ENCODE measurements at places on chromosomes 7 and 10.

GRCh38 chr10:24756283-24756682 lies 32.6 kb upstream of the ARHGAP21 start:
- DNase-seq, result no peak

GRCh38 chr7:106419455-106420182 lies 134.8 kb upstream of the NAMPT start:
- no peak for DNase-seq

- no peak for DNase-seq
Measured at GRCh38 chr10:116099023-116099420, 174.0 kb downstream of the GFRA1 start.

DNA sequence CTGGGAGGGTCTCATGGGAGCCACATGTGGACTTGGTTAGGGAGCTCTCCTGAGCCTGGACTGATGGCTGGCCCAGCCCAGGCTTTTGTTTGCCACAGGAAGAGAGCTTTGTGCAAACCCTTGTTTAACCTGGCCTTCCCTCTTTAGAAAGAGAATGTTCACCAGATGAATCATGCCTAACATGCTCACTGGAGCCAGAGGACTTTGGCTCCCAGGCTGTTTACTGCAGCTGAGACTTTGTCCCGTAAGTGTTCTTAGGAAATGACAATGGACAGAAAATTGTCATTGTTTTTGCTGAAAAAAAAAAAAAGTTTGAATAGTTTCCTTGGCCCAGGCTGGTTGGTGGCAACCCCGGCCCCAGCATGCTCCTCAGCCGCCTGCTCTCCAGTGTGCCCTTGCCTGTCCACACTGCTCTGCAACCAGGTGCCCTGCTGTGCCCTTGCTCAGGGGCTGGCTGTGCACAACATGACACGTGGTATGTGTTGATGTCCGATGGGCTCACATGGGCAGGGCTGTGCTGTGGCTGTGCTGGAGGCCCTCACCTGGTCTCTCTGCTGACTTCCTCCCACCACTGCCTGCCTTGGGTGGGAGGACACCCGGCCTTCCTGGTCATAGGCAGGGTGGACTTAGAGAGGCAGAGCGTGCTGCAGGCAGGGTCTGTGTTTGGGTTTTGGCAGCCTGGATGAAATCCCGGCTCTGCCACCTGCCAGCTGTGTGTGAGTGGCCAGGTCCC lies 215.3 kb upstream of the ZNF32 start:
- peak; percentile 91 for DNase-seq

- DNase-seq, result no peak
Measured at GRCh38 chr10:24916365-24916764, 36.0 kb downstream of the PRTFDC1 start.

GRCh38 chr10:101961591-101962498 lies 94.1 kb downstream of the ARMH3 start:
- no peak for DNase-seq

GRCh38 chr7:134153493-134154136 lies 26.5 kb downstream of the LRGUK start:
- no peak for DNase-seq

DNA sequence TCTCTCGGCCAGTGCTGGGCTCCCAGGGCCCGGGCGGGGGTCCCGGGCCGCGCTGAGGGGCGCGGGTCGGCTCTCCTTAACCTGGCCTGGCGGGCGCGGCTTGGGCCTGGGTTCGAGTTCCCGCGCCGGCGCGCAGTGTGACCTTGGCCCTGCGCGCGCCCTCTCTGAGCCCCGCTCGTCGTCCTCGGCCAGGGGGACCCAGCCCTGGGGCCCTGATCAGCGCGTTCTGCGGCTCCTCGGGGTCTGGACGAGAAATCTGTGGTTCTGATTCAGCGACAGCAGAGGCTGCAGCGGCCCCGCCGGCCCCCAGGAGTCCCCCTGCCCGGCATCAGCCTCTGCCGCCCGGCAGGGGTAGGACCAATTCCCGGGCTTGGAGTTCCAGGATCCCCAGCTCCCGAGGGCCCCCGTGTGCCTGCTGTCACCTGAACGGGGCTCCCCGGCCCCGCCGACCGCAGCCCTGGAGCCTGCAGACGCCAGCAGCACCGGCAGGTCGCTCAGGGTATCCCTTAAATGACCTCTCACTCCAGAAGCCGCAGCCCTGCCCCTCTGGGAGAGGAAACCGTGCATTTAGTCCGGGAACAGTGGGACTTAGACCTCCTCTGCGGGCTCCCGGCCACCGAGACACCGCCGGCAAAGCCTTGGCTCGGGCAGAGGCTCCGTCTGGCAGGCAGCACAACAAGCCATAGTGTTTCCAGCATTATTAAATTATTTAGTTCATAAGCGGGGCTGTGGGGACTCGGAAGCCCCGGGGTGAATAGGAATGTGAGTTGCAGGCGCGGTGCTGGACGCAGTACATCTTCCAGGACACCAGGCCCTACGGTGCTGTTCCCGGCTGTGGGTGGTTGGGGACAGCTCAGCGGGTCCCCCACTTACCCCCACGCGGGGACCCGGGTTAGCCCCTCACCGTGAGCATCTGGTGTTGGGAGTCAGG lies 572 bp downstream of the CHST12 start:
- DNase-seq, result peak; percentile 59

DNA sequence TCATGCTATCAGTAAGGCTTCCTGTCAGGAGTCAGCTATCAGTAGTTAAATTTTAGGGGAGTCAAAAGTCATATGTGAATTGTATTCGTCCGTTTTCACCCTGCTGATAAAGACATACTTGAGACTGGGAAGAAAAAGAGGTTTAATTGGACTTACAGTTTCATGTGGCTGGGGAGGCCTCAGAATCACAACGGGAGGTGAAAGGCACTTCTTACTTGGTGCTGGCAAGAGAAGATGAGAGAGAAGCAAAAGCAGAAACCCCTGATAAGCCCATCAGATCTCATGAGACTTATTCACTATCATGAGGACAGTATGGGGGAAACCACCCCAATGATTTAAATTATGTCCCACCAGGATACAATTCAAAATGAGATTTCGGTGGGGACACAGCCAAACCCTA lies 47.1 kb downstream of the KLF6 start:
- no peak for DNase-seq

- no peak for DNase-seq
Measured at GRCh38 chr7:145582742-145583303, 533.8 kb upstream of the CNTNAP2 start.

DNA sequence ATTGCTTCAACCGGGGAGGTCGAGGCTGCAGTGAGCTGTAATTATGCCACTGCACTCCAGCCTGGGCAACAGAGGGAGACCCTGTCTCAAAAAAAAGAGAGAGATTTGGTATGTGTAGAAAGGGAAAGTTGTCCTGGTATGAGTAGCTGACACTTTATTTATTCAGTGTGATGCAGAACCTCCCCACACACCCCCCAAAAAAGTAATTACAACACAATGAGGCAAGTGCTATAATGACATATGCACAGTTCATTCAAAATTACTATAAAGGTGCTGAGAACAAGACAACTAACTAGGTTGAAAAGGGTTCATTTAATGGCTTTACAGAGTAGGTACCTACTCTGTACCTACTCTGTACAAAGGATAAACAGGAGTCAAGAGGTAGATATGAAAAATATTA lies 80.2 kb downstream of the PDSS1 start:
- DNase-seq, result no peak

DNA sequence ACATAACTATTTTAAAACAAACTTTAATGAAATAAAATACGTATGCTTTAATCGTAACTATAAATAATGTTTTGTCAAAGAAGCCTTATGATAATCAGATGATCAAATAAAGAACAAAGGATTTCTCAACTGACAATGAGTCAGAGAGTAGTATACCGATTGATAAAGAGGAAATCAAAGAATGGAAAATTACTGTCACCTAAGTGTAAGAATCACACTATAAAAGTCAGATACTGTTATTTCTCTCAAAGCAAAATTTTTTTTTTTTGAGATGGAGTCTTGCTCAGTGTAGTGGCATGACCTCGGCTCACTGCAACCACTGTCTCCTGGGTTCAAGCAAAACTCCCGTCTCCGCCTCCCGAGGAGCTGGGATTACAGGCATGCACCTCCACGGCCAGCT lies 18.8 kb downstream of the DNAJC2 start:
- DNase-seq, result no peak

GRCh38 chr10:72291019-72291532 lies 17.4 kb downstream of the DDIT4 start:
- DNase-seq, result no peak

GRCh38 chr10:117418121-117418520 lies 42.9 kb upstream of the PDZD8 start:
- DNase-seq, result no peak

- no peak for DNase-seq
Measured at GRCh38 chr10:76974017-76974691, 663.5 kb downstream of the KCNMA1 start.

GRCh38 chr10:133318494-133319127 lies 9.9 kb downstream of the ZNF511 start:
- DNase-seq, result peak; percentile 67

- no peak for DNase-seq
Measured at GRCh38 chr7:106273009-106273668, 11.6 kb downstream of the NAMPT start.

GRCh38 chr7:25308906-25309705 lies 80.8 kb upstream of the NPVF start:
- no peak for DNase-seq

- DNase-seq, result peak; percentile 18
Measured at GRCh38 chr10:125213541-125214282, 53.3 kb upstream of the CTBP2 start.

DNA sequence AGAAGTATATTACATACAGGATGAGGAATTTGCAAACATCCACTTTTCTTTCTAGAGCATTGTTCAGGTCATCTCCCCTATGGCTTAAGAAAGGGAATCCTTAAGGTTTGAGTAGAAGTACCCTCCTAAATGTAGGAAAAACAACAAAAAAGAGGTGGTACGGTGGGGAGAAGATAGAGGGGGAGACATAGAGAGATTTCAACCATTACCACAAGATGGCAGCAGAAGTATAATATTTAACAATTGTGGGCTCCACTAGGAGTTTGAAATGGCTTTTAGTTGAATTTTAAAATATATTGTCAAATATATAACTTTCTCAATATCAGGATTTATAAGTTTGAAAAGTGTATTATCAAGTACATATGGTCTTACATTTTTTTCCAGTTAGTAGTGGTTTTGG lies 72.7 kb upstream of the PRKG1 start:
- no peak for DNase-seq

GRCh38 chr7:5661942-5662341 lies 119.5 kb downstream of the RNF216 start:
- no peak for DNase-seq

GRCh38 chr10:78549140-78549935 lies 515.7 kb downstream of the RPS24 start:
- DNase-seq, result no peak

DNA sequence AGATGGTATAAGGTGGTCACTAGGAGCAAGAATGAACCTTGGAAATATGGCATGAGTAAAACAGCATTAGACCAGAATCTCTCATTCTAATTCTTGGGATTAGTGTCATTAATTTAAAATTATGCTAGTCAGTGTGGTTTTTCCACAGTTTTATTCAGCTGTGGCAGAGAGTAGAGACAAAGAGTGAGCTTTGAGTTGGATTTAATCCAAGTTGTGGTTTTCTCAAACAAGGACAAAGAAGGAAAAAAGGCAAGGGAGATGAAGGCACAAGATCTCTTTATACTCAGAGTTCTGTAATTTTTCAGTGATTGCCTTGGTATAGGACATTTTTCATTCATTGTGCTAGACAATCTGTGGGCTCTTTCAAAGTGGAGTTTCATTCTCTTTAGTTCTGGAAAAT lies 28.2 kb upstream of the AKAP9 start:
- DNase-seq, result no peak

GRCh38 chr7:51446785-51447184 lies 130.2 kb upstream of the COBL start:
- no peak for DNase-seq

DNA sequence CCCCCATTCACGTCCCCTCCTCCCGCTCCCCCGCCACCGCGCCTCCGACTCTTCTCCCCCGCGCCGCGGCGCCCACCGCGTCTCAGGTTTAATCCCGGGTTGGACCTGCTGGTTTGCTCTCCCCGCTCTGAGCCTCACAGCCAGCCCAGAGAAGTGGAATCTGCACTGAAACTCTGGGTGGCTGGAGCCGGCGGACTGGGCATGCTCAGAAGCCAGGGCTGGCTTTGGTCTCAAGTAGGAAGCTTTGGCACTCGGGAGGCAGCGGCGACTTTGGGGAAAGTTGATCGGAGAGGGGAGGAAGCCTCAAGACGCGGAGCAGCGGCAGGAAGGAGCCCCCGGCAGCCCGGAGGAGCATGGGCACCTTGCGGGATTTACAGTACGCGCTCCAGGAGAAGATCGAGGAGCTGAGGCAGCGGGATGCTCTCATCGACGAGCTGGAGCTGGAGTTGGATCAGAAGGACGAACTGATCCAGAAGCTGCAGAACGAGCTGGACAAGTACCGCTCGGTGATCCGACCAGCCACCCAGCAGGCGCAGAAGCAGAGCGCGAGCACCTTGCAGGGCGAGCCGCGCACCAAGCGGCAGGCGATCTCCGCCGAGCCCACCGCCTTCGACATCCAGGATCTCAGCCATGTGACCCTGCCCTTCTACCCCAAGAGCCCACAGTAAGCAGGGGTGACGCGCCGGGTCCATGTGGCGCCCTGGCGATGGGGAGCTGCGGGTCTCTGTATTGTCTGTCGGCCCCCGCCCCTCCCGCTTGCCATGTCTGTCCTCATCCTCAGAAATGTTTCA lies at the start of gene PRKG1:
Gene PRKG1, plus strand, starts transcription at position 250 of the 791 bp plus-strand sequence.
- peak; percentile 66 for DNase-seq

DNA sequence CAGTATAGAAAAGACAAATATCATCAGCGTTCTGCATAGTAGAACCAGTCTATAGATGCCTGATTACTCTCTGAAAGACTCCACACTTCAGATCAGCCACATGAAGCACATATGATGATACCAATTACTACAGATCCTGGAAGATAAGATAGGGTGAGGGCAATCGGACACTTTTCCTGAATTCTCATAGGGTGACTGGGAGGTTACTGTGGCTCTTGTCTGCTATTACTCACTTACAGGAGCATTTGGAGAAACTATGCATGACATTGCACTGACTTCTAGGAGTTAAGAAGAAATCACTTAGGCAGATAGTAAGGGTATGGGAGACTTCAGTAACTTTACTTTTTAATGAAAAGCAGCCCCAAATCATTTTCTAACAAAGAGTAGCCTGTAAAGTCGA lies 1140.9 kb downstream of the XPNPEP1 start:
- no peak for DNase-seq

- peak; percentile 45 for DNase-seq
Measured at GRCh38 chr7:12133865-12134264, 77.2 kb upstream of the TMEM106B start.

GRCh38 chr7:27196287-27196767 lies 3.6 kb downstream of the HOXA13 start:
- DNase-seq, result peak; percentile 66

GRCh38 chr10:13001041-13001886 lies at the start of gene CCDC3:
Gene CCDC3, minus strand, starts transcription at chr10:13001713. Its CDS starts 143 bp downstream, at chr10:13001570.
- DNase-seq, result no peak

GRCh38 chr10:20769481-20769880 lies 127.6 kb downstream of the NEBL start:
- no peak for DNase-seq

- DNase-seq, result no peak
Measured at GRCh38 chr7:132291481-132291880, 284.8 kb downstream of the PLXNA4 start.
